ENCODE measurements at places on chromosomes 13 and 19.

DNA sequence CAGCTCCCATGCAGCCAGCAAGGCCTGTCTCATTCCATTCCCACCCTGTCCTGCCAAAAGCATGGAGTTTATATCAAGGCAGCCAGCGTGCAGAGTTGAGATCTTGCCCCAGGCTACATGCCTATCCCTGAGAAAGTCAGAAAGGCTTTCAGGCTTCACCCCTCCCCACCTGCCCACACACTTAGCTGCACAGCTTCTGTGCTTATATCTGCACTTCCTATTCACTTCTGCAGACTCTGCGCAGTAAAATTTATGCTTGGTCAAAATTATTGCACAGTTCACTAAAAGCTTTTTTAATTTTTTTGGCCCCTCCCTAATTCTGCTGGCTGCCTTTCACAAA lies 12.5 kb upstream of the ZNF675 start:
- no peak for DNase-seq

DNA sequence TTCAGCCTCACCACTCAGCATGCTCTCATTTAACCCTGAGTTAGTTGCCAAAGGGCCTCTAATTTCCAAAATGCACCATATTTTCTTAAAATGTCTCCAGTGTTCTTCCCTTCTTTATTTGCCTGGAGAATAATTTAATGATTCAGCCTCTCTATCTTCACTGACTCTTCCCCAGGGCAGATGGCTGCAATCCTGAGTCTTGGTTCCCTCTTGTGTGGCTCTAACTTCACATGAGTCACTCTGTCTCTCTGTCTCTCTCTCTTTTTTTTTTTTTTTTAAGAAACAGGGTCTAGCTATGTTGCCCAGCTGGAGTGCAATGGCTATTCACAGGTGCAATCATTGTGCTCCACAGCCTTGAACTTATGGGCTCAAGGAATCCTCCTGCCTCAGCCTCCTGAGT lies 251.4 kb downstream of the VWA8 start:
- DNase-seq, result no peak

DNA sequence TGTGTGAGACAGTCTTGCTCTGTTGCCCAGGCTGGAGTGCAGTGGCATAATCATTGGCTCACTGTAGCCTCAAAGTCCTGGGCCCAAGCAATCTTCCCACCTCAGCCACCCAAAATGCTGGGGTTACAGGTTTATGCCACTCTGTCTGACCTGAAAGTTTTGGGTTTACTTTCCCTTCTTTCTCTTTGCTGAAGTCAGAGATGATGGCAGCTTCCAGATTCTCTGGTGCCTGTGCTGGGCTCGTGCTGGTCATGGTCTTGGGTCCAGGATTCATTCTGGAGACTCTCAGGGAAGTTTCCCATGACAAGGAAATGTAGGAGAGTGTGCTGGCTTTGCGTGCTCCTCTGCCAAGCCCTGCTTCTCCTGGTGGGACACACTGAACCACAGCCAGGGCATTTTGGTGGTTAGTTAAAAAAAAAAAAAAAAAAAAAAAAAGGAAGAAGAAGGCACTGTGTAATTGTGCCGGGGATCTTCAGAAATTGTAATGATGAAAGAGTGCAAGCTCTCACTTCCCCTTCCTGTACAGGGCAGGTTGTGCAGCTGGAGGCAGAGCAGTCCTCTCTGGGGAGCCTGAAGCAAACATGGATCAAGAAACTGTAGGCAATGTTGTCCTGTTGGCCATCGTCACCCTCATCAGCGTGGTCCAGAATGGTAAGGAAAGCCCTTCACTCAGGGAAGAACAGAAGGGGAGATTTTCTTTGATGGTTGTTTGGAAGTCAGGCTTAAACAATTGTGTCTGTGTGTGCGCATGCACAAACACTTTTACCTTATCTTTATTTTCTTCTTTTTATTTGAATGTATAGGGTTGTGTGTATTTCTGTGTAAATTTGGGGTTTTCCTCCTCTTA lies at the start of gene ALOX5AP:
Gene ALOX5AP, plus strand, starts transcription at position 519 of the 847 bp plus-strand sequence. Its CDS starts 63 bp downstream, at position 582.
- no peak for DNase-seq

DNA sequence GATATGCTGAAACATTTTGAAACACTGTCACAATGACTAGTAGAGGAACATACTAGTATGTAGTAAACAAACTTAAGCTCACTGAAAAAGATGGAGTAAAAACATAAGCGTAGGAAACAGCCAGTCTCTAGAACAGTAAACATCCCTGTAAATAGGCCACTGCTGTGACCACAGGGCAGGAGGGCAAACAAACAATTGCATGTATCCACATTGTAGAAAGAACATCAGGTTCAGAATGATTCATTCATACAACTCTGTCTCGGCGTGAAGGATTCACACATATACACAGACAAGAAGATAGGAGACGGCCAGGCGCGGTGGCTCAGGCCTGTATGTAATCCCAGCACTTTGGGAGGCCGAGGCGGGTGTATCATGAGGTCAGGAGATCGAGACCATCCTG lies 390.1 kb downstream of the IRS2 start:
- DNase-seq, result no peak

DNA sequence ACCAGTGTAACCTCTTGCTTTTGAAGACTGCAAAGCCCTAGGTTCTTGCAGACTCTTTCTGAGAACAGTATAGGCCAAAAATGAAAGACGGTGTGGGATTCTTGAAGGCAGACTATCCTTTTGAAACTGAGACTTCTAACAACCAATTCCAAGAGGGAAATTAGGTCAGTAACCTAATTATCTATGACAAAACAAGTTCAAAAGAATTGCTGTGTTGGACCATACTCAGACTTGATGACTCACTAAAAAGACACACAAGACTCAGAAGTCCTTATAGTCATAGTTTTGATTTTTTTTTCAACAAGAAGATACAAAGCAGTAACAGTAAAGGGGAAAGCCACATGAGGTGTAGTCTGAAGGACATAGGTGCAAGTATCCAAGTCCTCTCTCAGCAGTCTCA lies 624.0 kb upstream of the GPC6 start:
- no peak for DNase-seq

- no peak for DNase-seq
These were observed 66.9 kb upstream of the DIAPH3 start for GRCh38 chr13:60230593-60230992.

DNA sequence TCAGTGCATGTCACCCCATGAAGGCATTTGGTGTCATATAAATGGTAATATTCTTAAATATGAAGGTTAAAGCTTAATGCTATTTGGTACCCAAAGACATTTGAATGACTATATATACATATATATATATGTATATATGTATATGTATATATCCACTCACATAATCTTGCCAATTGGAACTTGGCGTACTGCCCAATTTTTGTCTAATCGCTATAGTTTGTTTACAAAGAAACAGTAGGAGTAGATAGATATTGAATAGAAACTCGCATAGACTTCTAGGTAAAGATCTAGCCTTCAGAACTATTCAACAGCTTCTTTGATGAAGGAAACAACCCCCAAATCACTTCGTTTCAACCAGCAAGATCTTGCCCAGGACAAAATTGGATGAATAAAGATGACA lies 24.1 kb downstream of the KLF5 start:
- DNase-seq, result no peak
